Colonic mucosa (tissue), 4 donors: ENCODE measurements at places on chromosomes 12 and 14. TPM values are rescaled to one million over a fixed set of nuclear protein-coding genes. Genes with fewer than 3 reads are reported as not detected.

DNA sequence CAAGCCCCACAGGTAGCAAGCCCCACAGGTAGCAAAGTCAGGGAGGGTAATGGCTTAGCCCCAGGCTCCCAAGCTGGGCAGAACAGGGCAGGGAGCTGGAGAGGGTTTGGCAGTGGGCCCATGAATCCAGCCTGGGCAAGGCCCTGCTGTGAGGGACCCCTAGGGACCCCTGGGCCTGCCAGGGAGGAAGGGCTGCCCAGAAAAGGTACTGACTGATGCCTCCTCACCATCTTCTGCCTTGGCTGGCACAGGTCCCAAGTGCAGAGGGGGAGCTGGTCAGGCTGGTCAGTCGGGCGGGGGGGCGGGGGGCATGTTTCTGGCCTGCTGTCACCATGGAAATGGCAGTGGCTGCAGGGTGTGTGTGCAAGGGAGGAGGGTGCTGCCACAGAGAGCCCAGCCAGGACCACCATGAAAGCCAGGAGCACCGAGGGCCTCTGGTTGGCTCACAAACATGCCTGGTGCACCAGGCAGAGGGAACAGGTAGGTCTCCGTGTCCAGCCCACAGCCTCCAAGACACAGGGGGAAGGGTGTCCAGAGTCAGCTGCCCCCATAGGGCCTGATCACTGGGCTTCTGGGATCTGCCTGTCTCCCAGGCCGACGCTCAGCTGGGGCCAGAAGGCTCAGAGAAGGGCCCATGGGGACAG, 1.5 kb upstream of the CRIP2 start:
- H3K27me3 ChIP-seq = peaks cover 37% of the 10 kb centered on the region
- H3K36me3 ChIP-seq = no peaks in the 10 kb centered on the region
- H3K27ac ChIP-seq = no peak overlapping the region
- DNase-seq = no peak
- peaks cover 7% of the 10 kb centered on the region for H3K4me1 ChIP-seq
- no peak overlapping the region for H3K4me3 ChIP-seq

DNA sequence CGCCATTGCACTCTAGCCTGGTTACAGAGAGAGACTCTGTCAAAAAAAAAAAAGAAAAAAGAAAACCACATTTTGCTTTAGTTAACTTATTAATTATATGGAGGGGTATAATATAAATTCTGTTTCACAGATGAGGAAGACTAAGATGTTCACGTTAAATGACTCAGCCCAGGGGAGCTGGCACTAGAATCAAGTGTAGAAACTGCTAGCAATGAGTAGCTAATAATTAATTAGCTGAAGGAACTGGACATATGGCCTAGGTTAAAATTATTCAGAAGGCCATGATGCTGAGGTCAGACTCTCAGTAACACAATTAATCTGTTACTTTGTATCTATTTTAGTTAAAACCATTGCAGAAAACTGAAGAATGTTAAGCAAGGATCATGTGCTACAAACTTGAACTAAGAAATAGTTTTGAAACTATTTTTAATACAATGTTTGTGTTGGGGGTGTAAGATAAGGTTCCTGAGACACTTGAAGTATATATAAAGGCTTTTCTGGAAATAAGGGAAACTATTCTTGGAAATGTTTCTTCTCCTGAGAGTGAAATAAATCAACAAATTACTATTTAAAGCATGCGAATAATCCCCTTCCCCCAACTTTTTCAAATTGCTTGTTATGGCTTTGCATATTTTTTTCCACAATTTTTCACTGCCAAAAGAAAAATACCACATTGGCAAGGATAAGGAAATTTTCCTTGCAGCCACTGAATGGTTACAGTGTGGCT, 589.3 kb downstream of the SOX5 start:
- no peaks in the 10 kb centered on the region for H3K27me3 ChIP-seq
- no peaks in the 10 kb centered on the region for H3K4me1 ChIP-seq
- no peak for DNase-seq
- no peak overlapping the region for H3K4me3 ChIP-seq

- H3K4me1 ChIP-seq = no peaks in the 10 kb centered on the region
- H3K4me3 ChIP-seq = no peak overlapping the region
- H3K27ac ChIP-seq = no peak overlapping the region
Observed at GRCh38 chr14:32703183-32703621, 235.5 kb upstream of the NPAS3 start.

DNA sequence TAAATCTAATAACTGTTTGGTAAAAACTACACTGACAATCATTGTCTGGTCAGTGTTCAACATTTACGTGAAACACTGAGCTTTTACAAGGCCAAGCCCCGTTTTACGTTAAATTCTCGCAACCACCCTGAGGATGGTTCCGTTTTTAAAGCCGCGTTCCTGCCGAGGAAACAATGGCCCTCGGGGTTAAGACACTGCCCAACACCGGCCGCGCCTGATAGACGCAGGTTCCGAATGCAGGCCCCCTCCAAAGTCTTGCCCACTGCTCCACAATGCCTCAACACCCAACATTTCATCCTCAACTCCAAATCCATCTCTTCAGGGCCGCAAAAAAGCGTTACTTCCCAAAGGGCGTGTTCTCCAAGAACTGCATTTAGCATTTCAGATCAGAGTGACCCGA, 953 bp upstream of the SNRPF start:
- no peak overlapping the region for H3K27ac ChIP-seq
- no peaks in the 10 kb centered on the region for H3K27me3 ChIP-seq
- H3K4me3 ChIP-seq = no peak overlapping the region
- H3K4me1 ChIP-seq = no peaks in the 10 kb centered on the region
- no peaks in the 10 kb centered on the region for H3K36me3 ChIP-seq
- no peak for DNase-seq

DNA sequence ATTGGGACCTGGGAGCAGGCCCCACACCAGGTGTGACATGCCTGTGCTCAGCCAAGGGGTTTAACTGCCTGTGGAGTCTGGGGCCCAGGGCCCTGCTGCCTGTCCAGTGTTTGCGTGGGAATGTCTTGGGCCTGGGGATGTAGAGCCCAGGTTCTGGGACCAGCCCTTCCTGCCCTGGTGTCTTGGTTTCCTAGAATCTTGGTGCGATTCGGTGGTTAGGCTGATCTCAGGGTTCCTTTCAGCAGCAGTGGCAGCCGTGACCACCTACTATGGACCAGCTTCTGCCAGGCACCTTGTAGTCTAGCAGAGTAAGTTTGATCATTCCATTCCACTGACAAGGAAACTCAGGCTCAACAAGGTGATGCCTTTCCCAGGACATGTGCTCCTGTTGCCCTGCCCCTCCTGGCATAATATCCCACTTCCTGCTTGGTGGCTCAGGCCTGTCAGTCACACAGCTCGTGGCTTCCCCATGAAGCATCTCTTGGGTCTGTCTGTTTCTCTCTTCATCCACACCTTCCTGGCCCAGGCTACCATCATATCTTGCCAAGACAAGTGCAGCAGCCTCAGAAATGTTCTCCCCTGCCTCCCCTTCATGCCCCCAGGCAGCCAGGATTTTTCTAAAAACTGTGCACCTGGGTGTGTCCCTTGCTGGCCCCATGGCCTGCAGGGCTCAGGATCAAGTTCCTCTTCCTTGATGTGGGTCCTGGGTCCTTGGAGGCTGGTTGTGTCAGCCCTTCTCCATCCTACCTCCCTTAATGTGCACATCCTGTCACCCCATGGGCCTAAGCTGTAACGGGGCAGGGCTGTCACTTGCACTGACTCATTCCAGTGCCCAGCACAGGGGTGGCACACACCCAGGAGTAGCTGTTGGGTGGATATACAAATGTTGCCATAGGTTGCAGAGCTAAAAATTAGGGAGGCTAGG, 101.6 kb downstream of the SLC25A47 start:
- peaks cover 9% of the 10 kb centered on the region for H3K4me1 ChIP-seq
- no peaks in the 10 kb centered on the region for H3K27me3 ChIP-seq
- H3K27ac ChIP-seq = peak overlapping the region; percentile 47
- no peak overlapping the region for H3K4me3 ChIP-seq
- DNase-seq = peak; percentile 71
- no peaks in the 10 kb centered on the region for H3K36me3 ChIP-seq

DNA sequence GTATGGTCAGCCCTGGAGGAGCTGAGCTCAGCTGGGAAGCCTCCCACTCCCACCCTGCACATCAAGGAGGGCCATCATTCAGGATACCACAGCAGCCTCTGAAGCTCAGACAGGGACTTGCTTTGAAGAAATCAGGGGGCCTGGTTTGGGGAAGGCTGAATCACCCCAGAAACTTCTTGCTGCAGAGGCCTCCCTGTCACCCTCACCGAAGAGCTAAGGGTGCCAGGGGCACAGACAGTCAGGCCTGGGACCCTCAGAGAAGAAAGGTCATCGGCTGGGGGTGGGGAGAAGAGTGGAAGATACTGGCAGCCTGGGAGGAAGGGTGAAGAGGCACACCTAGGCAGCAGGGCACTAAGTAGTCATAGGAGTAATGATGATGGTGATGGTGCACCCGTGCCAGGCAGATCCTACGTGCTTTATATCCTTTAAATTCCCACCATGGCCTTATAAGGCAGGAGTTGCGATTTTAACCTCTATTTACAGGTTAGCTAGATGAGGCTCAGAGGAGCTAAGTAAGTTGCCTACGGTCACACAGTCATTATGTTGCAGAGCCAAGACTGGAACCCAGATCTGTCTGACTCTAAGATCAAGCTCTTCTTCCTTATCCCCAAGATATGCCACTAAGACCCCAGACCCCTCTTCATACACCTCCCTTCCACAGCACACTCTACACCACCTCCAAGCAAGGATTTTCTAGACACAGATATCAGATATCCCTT, 28.5 kb upstream of the PNMA1 start:
- peak overlapping the region; percentile 92 for H3K27ac ChIP-seq
- H3K4me1 ChIP-seq = peaks cover 77% of the 10 kb centered on the region
- peaks cover 12% of the 10 kb centered on the region for H3K36me3 ChIP-seq
- peak; percentile 37 for DNase-seq

DNA sequence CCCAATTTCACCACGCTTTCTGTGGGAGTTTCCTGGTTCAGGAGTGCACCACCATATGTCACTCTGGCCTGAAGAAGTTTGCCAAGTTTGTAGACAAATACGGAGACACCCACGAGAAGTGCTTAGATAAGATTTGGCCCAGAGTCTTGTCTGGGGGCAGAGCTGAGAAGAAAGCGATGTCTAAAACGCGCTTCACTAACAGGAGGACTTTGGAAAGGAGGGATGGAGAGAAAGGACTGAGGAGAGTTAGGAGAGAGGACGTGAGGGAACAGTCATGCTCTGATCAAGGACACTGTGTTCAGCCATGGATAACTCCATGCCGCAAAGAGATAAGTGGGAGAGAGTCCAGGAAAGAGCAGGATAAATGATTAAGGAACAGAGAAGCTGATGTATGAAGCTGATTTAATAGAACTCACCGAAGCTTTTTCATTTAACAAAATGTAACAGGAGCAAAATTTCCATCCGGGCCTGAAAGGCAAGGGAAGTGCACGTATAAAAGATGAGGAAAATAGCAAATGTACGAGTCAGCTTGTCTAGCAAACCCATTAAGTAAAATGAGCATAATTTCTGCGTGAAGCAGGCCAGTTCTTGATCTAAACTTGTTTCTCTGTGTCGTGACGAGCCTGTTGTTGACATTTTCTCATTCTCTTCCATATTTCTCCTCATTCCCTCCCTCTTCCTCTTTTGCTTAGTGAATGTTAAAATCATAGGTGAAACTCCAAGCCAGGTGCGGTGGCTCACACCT, 23.4 kb upstream of the MAP3K9 start:
- no peak overlapping the region for H3K4me3 ChIP-seq
- DNase-seq = no peak
- no peak overlapping the region for H3K27ac ChIP-seq
- H3K36me3 ChIP-seq = no peaks in the 10 kb centered on the region

DNA sequence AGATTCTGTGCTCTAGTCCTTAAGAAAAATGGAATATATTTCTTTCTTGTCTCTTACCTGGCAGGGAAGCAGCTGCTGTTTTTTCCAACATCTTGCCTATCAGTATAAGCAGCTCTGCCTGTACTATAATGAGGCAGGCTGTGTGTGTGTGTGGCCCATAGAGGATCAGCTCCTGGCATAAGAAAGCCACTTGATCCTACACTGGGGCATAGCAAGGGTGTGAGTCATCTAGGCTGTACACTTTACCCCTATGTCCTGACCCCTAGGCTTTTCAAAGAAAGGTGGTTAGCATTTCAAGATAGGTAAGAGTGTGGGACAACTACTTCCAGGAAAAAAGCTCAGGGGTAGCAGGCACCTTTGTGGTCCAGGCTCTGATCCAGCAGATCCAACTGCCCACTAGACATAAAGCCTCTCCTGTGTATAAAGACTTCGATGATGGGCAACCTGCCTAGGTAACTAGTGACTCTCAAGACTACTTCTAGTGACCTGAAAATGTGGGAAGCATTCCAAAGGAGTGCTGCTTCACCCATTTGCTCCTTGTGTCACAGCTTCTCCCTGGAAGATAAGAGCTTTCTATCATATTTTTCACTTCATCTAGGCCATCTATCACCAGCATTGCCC, 4.9 kb upstream of the SENP1 start:
- no peak for DNase-seq
- no peak overlapping the region for H3K4me3 ChIP-seq
- no peak overlapping the region for H3K27ac ChIP-seq
- peaks cover 7% of the 10 kb centered on the region for H3K4me1 ChIP-seq
- no peaks in the 10 kb centered on the region for H3K36me3 ChIP-seq

GRCh38 chr14:100025111-100025510, 40.1 kb upstream of the EVL start:
- no peaks in the 10 kb centered on the region for H3K36me3 ChIP-seq
- no peaks in the 10 kb centered on the region for H3K27me3 ChIP-seq
- H3K4me1 ChIP-seq = no peaks in the 10 kb centered on the region
- no peak overlapping the region for H3K27ac ChIP-seq
- no peak overlapping the region for H3K4me3 ChIP-seq

GRCh38 chr14:52032204-52032801, 36.6 kb downstream of the NID2 start:
- H3K27ac ChIP-seq = no peak overlapping the region
- no peak overlapping the region for H3K4me3 ChIP-seq
- H3K4me1 ChIP-seq = no peaks in the 10 kb centered on the region

- no peaks in the 10 kb centered on the region for H3K27me3 ChIP-seq
- peaks cover 3% of the 10 kb centered on the region for H3K4me1 ChIP-seq
- no peak for DNase-seq
- H3K4me3 ChIP-seq = no peak overlapping the region
- no peaks in the 10 kb centered on the region for H3K36me3 ChIP-seq
Observed at GRCh38 chr12:108638997-108639822, 5.5 kb upstream of the SELPLG start.

DNA sequence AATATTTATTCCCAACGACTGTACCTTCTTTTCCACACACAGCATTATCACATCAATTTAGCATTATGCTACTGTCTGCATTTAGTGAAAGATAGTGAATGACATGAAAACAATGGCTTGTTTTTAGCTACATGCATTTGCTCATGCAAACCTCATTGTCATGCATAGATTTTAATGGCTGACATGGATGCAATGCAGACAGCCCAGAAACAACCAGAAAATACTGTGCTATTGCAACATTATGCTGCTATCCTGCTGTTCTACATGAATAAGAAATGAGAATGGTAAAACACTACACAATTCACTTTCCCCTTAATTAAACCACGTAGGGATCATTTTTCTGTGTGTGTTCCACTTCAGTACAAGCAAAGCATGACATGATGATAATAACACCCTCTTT, 90.8 kb downstream of the LIN7A start:
- H3K27me3 ChIP-seq = no peaks in the 10 kb centered on the region
- no peak overlapping the region for H3K4me3 ChIP-seq
- no peaks in the 10 kb centered on the region for H3K36me3 ChIP-seq
- H3K4me1 ChIP-seq = no peaks in the 10 kb centered on the region
- H3K27ac ChIP-seq = no peak overlapping the region

The ENDOU gene
- total RNA-seq = not detected

The EML5 gene
- 1.2 TPM for total RNA-seq

The DPF3 gene
- total RNA-seq = 6.7 TPM
